Fibroblast of skin of left quadriceps (primary cell): ENCODE measurements at places on chromosomes 7 and 10.

GRCh38 chr7:85498031-85498430 lies 311.2 kb upstream of the SEMA3D start:
- no peak for DNase-seq

- no peak for DNase-seq
These were observed 651.5 kb upstream of the NRP1 start for GRCh38 chr10:33986016-33986415.

GRCh38 chr7:147611431-147611830 lies 979.1 kb upstream of the C7orf33 start:
- DNase-seq: no peak

- no peak for DNase-seq
These were observed 17.8 kb upstream of the CCDC3 start for GRCh38 chr10:13019280-13019679.

- DNase-seq: no peak
These were observed 22.5 kb downstream of the ST8SIA6 start for GRCh38 chr10:17431871-17432311.

DNA sequence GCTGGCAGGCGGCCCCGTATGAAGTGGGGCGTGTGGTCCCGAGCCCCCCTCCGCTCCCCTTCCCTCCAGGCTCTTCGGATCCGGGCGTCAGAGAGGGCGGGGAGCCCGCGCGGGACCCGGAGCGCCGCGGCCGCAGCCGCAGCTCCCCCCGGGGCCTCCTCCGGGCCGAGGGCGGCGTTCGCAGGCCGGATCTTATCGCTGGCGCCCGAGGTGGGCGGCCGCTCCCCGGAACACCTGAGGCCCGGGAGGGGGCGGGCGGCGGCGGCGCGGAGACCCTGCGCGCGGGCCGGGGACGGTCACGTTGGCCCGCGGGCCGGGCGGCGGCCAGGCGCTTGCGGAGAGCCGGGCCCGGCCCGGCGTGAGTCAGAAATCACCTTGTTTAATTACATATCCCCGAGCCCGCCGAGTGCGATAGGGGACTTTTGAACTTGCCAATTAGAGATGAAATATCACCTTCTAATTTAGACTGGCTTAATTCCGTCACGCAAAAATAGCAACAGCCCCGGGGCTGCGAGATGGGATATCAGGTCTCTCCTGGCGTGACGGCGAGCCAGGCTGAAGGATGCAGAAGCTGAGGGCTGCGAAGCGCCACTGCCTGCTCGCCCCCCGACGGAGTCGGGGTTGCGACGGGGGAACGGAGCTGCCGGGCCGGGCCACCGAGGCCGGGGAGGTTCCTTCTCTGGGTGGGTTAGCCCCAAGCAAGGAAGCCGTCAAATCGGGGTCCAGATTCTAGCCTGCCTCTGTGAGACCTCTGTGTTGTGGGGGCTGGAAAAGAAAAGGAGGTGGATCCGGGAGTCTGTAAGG lies 43.4 kb downstream of the LDB3 start:
- no peak for DNase-seq

- DNase-seq: no peak
These were observed 604 bp upstream of the SHTN1 start for GRCh38 chr10:117005527-117006055.

- DNase-seq: no peak
These were observed 109.1 kb upstream of the AFAP1L2 start for GRCh38 chr10:114513381-114513792.

DNA sequence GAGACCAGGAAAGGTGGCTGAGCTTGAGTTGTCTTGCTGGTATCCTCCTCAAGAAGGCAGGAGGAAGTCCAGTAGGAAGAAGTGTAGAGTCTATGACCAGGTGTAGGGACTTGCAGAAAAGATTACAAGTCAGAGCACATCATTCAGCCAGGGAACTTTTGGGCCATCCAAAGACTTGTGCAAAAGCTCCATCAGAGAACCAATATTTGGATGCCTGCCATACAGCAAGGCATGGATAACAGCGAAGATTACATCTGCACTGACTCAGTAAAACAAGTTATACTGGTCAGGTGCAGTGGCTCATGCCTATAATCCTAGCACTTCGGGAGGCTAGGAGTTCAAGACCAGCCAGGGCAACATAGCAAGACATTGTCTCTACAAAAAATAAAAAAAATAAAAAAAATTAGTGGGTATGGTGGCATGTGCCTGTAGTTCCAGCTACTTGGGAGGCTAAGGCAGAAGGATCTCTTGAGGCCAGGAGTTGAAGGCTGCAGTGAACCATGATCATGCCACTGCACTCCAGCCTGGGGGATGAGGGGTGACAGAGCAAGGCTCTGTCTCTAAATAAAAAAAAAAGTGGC lies 13.2 kb upstream of the NMT2 start:
- DNase-seq: no peak
